Urinary bladder (tissue), 4 donors: ENCODE measurements at places on chromosomes 7 and 10. TPM values are rescaled to one million over a fixed set of nuclear protein-coding genes. Genes with fewer than 3 reads are reported as not detected.

- no peak for DNase-seq
Measured at GRCh38 chr7:101564778-101565211, 64.3 kb downstream of the MYL10 start.

GRCh38 chr7:115522174-115522573 is 508.4 kb downstream of the TFEC start:
- no peak for DNase-seq

DNA sequence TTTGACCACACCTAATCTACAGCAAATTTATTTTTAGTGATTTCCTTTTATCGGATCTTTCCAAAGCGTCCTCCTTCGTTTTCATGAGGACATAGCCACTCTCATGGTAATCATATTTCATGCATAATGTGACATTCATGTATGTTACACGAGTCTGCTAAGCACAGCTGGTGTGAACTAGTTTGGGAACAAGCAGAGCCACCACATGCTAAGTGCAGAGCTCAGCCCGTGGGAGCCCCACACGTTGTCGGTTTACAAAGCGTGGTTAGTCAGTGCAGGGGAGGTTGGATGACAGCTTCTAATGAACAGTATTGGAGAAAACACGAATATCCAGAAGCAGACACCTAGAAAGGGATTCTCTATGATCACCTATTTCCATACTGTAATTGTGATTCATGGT is 78.4 kb upstream of the GJD4 start:
- no peak for DNase-seq

- DNase-seq = no peak
Measured at GRCh38 chr7:130844811-130845580, 111.0 kb upstream of the KLF14 start.

The DPYSL4 gene
- 1.7 TPM for total RNA-seq
